HT-29 (cell line): ENCODE measurements at places on chromosomes 5 and 9.

- no peak for DNase-seq
Observed at GRCh38 chr9:95666096-95666784, 149.5 kb upstream of the PTCH1 start.

- DNase-seq, result peak; percentile 40
Observed at GRCh38 chr9:26261503-26262330, 583.5 kb upstream of the TUSC1 start.

GRCh38 chr9:131707733-131708157 is 32.1 kb downstream of the RAPGEF1 start:
- DNase-seq, result no peak

DNA sequence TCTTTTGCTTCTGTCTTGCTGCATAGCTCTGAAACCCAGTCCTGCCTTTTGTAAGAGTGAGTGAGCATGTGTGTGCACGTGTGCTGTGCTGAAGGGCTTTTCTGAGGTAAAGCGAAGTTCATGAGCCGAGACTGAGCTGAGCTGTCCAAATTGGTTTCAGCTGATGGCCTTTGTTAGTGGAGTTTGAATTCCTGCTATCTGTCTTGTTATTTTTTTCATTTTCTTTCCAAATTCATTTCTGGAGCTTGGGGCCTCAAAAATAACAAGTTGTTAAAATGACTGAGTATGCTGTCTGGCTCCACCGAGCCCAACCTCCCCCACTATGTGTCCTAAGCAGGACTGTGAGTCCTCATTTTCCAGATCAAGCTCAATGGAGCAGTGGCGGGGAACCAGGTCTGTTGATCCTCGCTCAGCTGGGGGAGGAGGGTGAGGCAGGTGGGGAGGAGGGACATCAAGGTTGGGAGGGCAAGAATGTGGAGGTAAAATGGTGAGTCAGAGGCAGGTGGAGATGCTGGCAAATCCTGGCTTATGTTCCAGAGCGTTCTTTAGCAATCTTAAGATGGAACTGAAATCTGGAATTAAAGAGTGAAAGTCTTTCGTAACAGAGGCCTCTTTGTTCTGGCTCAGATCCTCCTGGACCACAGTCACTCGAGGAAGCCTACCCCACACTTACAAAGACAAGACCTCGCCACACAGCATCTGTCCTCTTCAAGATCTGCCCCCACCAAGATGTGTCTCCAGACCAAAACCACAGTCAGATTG is 63.9 kb downstream of the SREK1 start:
- no peak for DNase-seq

DNA sequence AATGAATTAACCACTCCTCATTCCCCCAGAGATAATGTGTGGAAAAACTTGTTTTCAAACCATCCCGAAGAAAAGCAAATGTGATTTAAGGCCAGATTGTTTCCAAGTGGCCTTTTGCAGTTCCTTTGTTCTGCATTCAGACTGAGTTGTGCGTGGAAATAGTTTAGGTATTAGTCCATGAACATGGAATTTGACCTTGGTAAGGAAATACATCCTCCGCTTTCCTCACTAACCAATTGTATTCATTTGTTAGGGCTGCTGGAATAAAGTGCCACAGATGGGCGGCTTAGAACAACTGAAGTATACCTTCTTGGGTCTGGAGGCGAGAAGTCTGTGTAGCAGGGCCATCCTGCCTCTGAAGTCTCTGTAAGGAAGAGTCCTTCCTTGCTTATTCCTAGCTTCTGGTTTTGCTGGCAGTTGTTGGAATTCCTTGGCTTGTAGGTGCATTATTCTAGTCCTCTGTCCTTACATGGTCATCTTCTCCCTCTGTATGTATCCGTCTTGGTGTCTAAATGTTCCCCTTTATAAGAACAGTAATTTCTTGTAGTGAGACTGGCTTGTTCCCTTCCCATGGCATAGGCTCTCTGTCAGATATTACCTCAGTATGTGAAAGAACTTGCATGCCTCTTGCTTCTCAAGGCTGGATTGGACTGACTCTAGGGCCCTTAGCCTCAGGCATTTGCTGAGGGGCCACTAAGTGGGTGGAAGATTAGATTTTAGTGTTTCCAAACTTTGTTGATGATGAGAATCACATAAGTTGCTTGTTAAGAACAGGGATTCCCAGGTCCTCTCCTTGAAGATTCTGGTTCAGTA is 53.9 kb downstream of the RAI14 start:
- peak; percentile 18 for DNase-seq
